ENCODE measurements at places on chromosomes 6 and 20.

DNA sequence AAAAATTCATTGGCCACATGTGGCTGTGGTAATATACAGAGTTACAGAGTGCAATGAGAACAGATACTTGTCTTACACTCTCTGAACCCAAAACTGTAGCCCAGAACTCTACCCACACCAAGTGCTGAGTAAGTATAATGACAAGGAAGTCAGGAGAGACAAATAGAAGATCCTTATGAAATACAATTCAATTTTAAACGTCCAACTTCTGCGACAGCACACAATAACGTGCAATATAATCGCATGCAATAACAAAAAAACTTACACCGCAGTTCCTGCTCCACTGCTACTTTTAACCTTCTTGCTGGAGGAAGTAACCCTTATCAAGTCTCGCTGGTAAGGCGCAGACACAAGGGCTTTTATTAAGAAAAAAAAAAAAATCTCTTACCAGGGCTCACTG lies 881 bp downstream of the SFT2D1 start:
- no peak for DNase-seq

DNA sequence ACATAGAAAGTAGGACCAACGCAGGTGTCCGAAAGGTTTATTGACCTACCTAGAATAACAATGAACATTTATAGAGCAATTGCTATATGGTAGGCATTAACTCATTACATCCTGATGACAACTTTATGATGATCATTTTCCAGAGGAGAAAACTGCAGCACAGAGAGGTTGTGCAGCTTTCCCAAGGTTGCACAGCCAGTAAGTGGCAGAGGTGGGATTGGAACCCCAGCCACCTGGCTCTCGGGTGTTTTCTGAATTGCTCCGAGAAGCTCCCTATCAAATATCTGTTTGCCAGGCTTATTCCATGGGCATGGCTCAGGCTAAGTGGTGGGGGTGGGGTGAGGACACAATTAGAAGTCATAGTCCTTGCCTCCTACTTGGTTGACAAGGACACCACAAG lies 24.1 kb upstream of the NFATC2 start:
- no peak for DNase-seq

DNA sequence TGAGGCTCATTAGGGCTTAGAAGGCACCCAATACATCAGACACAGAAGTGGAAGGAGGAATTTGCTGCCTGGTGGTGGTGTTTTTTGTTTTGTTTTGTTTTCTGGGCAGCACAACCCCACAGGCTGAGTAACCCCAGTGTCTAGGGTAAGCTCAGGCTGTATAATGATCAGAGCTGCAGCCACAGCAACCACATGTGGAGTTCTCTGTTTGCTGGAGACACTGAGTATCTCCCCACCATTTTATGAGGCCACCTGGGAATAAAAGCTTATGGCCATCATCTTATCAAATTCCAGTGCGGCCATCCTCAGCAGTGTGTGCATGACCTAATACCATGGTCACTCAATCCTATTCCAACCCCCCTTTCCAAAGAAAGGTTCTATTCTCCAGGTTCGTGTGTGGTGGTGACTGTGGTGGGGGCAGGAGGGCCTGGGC lies 3.4 kb upstream of the DLL1 start:
- no peak for DNase-seq

GRCh38 chr6:105611606-105612005 lies 208.7 kb upstream of the PREP start:
- DNase-seq = no peak

DNA sequence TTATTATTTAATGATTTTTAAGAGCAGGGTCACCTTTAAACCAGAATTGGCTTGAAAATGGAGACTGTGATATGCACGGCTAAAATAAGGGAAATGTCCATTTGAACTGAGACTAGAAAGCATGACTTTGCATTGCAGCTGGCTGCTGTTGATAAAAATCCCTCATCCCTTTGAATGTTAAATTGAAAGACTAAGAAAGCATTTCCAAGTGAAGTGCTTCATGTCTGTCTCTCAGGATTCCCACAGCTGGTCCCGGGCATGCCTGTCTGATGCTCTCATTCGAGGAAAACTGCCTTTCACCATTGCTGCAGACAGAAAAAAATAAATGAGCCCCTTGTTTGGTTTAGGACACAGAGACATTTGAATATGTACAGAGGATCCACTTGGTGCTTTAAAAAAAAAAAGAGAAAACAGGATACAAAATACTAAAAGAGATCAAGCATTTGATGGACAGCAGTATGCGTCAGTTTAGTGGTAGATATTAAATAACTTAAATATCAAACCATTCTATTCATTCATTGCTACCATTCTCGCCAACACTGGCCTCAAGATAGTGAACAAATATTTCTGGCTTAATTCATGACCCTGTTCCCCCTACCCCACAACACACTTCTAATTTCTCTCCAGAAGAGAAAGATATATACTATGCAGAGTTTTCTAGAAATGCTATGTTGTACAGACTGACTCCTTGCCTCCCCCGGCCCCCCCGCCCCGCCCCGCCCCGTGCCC lies 55.0 kb downstream of the TBC1D7 start:
- DNase-seq = no peak

GRCh38 chr20:63636752-63637628 lies 10.1 kb upstream of the GMEB2 start:
- no peak for DNase-seq

GRCh38 chr20:39019805-39020325 lies 57.7 kb downstream of the DHX35 start:
- no peak for DNase-seq
